Bone marrow (tissue), 2 donors: ENCODE measurements at places on chromosomes 13 and 19.

- DNase-seq, result no peak
These were observed 155.6 kb downstream of the POSTN start for GRCh38 chr13:37442996-37443395.

DNA sequence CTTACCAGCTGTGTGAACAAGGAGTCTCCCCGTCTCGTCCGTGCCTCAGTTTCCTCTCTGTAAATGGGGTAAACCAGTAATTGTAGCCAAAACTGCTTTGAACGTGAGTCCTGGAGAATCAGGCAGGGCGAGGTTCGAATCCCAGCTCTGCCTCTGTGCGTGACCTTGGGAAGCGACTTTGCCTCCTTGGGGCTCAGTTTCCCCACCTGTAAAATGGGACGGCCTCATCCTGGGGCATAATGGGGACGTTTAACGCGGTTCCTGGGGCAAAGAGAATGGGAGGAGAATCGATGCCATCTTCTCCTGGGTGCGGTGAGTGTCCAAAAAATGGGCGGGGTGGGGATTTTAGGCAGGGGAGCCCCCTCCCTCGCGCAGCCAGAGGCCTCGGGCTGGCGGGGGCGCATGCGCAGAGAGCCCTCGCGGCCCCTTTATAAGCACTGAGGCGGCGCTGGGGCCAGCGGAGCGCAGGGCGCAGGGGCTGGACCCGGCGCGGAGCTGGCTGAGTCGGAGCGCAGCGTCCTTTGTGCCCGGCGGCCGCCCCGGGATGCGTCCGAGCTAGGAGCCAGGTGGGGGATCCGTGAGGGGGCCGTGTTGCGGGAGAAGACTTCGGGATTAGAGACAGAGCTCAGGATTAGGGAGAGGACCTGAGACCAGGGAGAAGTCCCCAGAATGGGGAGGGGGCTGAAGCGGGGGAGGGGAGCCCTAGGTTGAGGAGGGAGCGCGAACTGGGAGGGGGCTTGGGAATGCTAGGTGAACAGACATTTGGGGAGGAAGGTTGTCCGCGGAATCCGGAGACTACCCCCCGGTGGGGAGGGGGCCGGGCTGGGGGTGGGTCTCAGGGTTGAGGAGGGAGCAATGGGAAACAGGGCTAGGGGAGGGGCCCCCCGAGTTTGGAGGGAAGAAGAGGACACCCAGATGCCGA lies at the start of gene NCAN:
NCAN (plus strand) TSS at position 460 of the 922 bp plus-strand sequence. CDS start 4,996 bp downstream, outside the sequence.
- DNase-seq, result no peak

- no peak for DNase-seq
These were observed 760.4 kb upstream of the PCDH20 start for GRCh38 chr13:62176051-62176450.

DNA sequence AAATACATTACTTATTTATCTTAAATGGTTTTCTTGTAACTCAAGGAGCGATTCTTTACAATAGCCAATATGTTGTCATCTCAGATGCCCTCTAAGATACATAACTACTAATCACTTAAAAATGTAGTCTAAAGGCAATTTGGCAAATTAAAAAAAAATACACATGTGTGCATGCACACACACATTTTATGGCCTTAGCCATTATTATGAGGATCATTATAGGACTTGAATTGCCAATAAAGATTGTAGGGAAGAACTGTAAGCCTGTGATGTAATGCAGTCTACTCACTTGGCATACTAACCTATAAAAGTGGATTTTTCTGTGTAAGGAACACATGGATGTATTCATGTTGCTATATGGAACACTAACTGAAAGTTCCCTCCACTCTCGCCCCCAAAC lies 274.3 kb downstream of the SHISA2 start:
- no peak for DNase-seq

DNA sequence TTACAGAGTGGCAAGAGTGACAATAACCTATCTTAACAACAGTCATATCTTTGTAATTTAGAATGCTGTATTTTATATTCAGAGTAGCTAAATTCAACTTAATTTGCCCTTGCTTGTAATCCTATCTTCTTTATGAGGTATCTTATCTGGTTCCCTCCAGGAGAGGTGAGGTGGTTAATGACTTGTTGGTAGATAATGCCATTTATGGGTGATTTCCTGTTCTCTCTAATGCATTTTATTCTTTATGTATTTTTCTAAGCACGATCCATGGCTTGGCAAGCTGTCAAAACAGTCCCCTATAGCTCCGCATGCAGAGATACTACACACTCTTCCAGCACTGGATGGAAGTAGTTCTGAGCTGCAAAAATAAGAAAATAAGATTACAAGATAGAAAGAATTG lies 267.9 kb downstream of the LMO7 start:
- no peak for DNase-seq
